ENCODE measurements at places on chromosomes 13 and 19.

GRCh38 chr13:35140831-35141230, 198.8 kb downstream of the NBEA start:
- no peak for DNase-seq

- no peak for DNase-seq
Observed at GRCh38 chr13:68550330-68550729, 1320.2 kb upstream of the PCDH9 start.

DNA sequence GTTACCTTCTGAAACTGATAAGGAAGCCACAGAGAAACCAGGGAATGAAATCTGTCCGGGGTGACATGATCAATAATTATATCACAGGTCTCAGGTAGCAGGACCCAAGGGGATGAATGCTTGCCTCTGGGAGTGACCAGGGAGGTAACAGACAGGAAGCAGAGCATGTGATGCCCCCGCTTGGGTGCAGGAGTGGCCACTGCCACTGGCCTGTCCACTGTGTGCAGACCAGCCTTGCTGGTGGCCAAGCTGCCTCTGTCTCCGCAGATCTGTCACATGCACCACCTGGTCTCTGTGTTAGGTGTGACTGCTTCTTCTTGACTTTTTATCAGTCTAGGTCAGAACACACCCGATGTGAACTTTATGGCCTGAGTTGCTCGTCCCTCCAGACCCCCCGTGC, 71.8 kb downstream of the PEPD start:
- no peak for DNase-seq

GRCh38 chr13:43044720-43045301, 21.4 kb downstream of the DNAJC15 start:
- DNase-seq, result no peak

- DNase-seq, result no peak
Observed at GRCh38 chr19:658916-659839, 3.8 kb downstream of the RNF126 start.

All from activated T-helper 1 cell treated with anti-CD3 and anti-CD28 coated beads, Interleukin-2, amount 50 U/mL, for 16 hours (primary cell).